HFF-Myc (cell line): ENCODE measurements at places on chromosomes 3 and 15.

DNA sequence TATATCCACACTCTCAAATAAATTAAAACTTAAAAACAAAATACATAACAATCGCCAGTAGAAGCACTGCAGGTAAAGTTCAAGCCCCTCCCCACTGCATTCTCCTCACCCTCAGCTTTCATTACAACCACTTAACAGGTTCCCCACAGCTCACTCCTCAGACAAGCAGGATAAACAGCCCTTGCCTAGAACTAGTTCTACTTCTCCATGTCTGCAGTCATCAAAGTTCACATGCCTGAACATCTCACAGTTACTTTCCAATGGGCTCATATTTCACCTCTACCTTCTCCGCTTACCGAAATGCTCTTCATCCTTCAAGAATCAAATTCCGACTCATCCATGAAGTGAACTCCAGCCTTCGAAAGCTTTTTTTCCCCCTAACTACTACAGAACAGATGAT lies 4.1 kb downstream of the YEATS2 start:
- DNase-seq: no peak

- DNase-seq: no peak
Measured at GRCh38 chr3:140021269-140021668, 86.3 kb downstream of the CLSTN2 start.

DNA sequence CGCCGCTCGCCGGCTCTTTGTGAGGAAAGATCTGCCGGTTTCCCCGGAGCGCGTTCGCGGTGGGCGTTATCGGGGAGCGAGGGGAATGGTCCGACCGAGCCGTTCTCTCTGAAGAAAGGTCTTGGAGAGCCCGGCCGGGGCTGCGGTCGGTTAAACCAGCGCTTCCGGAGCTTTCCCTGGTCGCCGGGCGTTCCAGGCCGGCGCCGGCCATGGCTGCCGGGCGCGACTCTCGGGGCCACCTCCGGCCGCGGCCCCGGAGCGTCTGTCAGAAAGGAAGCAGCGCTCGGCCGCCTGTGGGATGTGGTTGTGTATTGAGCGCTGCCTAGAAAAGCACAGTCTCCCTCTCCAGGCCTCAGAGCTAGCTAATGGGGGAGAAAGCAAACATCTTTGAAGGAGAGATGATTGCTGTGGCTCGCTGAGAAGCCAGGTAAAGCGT lies 731 bp downstream of the FYTTD1 start:
- DNase-seq: no peak

DNA sequence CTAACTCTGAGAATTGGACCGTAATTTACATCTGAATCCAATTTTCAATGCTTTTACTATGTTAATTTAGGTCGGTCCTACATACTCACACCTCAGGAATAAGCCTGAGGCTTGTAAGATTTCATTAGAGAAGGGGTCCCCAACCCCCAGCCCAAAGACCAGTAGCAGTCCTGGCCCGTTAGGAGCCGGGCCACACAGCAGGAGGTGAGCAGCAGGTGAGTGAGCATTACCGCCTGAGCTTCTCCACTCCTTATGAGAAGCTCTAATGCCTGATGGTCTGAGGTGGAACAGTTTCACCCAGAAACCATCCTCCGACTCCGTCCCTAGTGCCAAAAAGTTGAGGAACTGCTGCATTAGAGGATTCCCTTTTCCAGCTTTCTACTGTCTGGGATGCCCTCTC lies 757.3 kb downstream of the SI start:
- DNase-seq: no peak

DNA sequence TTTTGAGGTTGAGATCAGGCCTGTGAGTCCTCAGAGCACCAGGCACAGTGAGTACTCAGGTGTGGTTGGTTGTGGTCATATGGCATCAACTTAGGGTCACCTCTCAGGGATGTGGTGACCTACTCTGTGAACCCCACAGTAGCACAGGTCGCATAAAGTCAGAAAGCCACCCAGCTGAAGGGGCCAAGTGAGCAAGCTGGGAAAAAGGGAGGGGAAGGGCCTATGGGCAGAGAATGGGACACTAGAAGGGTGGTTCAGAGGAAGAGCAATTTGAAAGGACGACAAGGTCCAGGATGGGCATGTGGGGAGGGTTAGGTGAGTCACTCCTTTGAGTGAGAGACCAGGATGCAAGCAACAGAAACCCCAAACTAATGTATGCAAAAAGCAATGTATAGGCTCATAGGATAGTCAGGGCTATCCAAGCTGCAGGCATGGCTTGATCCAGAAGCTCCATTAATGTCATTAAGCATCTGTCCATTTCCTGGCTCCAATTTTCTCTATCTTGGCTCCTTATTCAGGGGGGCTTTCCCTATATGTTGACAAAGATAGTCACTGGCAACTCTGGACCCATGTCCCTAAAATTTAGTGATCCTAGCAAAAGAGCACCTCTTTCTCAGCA lies 33.5 kb downstream of the HMCES start:
- DNase-seq: no peak

GRCh38 chr3:196996454-196997265 lies 28.0 kb upstream of the PIGZ start:
- no peak for DNase-seq
